Stimulated activated CD4-positive, alpha-beta T cell treated with anti-CD3 and anti-CD28 coated beads, Interleukin-15, amount 100 ng/mL, for 24 hours (primary cell): ENCODE measurements at places on chromosomes 6 and 20.

DNA sequence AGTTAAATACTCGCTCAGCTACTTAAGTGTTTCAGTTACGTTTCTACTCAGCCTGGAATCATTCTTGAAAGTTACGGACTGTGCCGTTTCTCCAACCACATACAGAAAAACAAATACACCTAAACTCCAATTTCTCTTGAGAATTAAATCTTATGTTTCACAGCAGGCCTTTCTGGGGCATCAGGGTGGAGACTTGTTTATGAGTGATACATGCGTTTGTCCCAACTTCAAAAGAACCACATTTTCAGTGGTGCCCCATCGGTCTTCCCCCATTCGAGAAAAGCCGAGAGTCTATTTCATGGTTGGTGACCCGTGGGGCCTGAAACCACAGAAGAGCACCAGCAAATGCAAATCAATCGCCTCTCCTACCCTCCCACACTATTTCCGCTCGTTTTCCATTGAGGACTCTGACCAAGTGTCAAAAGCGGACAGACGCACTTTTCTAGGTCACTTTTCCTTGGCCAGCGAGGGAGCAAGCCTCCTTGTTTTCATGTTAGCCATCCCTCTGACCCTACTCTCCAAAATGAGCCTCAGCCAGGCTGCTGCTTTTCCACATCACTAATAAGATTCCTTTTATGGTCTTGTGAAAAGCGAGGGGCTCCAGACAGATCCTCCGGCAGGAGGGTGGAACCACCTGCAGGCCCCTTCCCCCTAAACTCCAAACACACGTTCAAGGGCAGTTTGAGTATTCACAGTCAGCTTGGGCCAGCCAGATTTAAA, 3.1 kb downstream of the JAG1 start:
- DNase-seq, result no peak

GRCh38 chr6:52839124-52840055, 1.2 kb downstream of the GSTA5 start:
- DNase-seq, result peak; percentile 57

GRCh38 chr20:37235065-37235464, 26.5 kb downstream of the GHRH start:
- no peak for DNase-seq

- no peak for DNase-seq
Observed at GRCh38 chr6:163786995-163787671, 372.6 kb downstream of the QKI start.

- no peak for DNase-seq
Observed at GRCh38 chr20:50471231-50471630, 39.0 kb upstream of the PTPN1 start.

DNA sequence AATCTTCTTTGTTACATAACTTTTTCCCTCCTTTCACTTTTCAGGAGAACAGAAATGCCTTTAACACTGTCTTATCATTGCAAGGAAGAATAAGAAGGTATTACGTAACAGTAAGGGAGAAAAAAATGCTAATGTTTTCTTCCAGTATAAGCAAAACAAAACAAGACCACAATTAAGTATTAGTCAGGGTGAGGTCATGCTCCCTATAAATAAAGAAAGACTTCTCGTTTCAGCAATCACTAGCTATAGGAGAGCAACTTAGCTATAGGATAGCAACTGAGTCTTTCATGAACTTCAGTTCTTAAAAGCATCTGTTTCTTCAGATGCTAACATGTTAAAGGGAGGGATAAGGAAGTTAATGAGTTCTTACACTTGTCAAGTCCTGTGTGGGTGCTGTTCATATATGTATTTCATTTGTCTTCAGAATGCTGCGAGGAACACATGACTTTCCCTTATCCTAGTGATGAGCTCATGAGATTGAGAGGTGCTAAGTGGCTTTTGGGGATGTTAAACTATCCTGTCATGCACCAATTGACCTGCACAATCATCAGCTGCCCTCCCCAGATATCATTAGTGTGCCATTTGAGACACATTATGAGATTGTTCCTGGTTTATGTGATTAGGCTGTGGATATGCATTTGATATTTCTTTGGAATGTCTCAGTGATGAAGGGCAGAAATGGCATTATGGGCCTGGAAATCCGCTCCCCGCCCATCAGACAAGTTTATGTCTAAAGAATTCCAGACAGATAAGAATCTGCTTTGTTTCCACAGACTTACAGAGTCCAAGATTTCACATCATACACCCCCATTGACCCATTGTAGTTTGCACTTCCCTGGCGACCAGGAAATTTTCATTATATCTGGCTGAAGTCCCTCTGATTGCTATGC, 37.5 kb downstream of the LAMA4 start:
- no peak for DNase-seq

- DNase-seq, result no peak
Observed at GRCh38 chr20:10309326-10309725, 90.7 kb downstream of the SNAP25 start.

GRCh38 chr6:128964233-128964755, 81.4 kb downstream of the LAMA2 start:
- no peak for DNase-seq

DNA sequence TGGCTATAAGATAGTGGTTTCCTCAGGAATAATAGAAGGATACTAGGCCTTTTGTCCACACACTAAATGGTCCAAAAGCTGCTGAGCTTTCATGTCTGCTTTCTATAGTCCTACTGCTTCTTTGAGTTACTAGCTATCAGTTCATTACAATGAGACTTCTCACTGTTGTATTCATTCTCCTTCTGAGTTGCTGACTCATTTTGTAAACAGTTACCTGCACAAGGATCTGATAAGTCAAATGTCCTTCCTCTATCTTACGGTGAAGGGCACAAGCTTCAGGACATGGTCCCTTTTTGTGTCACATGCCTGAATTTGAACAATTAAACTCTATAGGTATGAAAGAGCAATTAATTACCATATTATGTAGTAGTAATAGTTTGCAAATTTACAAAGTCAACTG, 90.5 kb downstream of the MAN1A1 start:
- DNase-seq, result no peak

GRCh38 chr6:116492331-116493067, 18.9 kb upstream of the CALHM5 start:
- DNase-seq, result no peak

- DNase-seq, result no peak
Observed at GRCh38 chr6:107401573-107401972, 57.8 kb downstream of the PDSS2 start.

GRCh38 chr6:44931385-44931784, 396.7 kb upstream of the RUNX2 start:
- DNase-seq, result no peak

DNA sequence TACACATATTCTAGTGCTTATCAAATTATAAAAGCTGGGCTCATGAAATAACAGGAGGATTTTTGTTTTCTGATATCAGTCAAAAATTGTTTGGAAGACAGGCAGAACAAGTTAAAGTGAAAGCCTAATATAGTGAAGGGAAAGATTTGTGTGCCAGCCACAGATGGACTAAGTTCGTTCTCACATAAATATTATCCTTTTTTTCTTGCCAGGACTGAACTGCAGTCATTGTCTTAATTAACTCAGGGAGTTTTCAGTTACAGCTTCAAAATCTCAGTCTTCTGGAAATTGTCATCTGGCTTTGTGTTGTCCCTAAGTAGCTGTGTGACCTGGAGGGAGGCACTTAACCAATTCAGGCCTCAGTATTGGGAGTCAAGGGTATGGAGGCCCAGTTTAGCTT, 40.7 kb downstream of the PLCB4 start:
- no peak for DNase-seq

DNA sequence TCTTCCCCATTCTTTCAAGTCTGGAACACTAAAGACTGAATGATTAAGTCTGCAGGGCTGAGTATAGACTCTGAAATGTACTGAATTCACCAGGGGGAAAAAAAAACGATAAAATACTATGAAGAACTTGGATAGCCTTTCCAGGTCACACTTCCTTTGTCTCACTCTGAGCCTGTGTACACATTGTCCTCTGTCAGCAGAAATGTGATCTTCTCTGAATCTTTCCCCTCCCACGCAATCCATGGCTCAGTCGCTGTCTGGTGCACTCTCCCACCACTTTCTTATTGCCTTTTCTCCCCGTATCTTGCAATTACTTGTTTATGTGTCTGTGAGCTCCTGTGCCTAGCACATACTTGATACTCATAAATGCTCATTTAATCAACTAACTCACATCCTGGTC, 212.6 kb upstream of the RSPO3 start:
- no peak for DNase-seq

DNA sequence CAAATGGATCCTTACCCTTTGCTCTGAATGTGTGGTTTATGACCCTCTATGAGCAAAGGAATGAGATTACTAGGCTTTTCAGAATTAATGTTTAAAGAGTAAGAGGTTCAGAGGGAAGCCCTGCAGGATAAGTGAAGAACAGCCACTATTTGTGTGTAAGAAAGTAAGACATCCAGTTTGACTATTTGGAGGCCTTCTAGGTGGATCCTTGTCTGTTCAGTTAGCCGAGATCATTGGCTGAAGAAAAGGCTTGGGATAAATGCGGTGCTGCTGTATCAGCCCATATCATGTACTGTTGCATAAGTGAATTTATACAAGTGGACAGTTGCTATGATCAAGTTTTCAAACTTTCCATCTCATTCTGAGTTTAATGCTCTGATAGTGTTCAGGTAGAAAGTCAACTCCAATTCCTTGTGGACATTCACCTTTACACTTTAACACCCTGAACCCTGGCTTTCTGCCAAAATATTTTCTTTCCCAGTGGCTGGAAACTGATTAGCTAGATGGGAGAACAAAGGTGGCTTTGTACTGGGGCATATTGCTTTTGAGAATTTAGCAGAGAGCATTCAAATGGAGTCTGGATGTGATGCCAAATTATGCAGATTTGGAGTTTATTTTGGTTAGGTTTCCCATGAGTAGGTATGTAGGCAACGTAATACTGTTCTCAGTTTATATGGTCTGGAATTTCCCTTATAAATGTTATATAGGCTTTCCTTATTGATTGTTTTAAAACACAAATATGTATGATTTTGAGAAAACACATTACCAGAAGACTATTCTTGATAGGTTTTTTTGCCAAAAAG, 15.0 kb downstream of the PARD6B start:
- no peak for DNase-seq

- no peak for DNase-seq
Observed at GRCh38 chr20:33601861-33602260, 60.3 kb upstream of the C20orf144 start.

DNA sequence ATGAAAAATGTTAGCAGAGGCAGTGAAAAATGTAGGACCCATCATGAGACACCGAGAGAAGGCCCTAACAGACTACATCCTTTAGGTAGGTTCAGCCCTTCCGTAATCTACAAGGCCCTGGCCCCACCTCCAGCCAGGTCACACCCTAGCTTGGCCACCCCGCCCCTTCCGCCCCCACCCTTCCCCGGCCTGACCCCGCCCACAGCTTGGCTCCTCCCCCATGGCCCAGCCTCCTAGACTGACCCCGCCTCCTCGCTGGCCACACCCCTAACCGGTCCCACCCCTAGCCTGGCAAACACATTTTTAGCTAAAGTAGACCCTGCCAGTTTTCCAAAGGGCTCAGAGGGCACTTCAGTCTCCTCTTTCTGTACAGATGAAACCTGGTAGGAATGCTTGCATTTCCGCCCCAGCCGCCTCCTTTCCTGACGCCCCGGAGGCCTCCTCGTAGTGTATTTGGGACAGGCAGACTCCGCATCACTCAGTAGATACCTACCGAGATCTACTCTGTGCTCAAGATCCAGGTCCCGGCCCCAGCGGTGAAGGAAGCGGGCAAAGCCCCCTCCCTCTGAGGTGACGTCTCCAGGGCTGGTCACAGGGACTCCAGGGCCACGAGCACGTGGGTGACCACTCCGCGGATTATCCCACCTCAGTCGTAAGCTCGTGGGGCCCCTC, 443.5 kb downstream of the PREX1 start:
- DNase-seq, result peak; percentile 36

GRCh38 chr20:825710-826421, 7.6 kb upstream of the FAM110A start:
- no peak for DNase-seq

GRCh38 chr6:32131439-32131948, 1.4 kb upstream of the FKBPL start:
- DNase-seq, result no peak

DNA sequence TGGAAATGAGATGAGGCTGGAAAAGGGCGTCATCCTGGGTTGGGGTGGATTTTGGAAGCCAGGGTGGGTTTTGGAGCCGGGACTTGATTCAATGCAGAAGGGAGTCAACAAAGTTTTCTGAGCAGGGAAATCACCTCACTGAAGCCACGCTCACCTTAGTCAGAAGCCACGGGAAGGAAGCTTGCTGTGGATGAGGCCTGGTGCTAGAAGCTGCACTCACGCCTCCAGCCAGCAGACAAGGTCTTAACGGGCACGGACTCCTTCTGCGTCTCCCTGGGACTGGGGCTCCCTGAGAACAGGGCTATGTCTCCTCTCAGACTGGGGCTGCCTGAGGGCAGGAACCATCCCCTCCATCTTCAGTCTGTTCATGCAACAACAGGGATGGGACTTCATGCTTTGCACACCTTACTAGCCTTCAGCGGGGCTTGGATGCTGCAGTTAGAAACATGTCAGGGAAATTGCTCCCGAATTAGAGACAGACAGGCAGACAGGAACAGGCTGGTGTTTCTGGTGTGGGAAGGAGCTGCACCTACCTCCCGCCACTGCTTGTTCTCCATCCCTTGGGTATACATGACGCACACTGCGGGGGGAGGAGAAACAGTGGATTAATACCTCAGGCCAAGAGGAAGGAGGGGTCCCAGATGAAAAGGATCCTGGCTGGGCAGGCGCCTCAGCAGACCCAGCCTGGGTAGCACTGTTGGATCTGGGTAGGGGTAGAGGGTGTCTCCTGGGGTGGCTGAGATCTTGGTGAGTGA, 17.5 kb downstream of the CPNE5 start:
- no peak for DNase-seq

DNA sequence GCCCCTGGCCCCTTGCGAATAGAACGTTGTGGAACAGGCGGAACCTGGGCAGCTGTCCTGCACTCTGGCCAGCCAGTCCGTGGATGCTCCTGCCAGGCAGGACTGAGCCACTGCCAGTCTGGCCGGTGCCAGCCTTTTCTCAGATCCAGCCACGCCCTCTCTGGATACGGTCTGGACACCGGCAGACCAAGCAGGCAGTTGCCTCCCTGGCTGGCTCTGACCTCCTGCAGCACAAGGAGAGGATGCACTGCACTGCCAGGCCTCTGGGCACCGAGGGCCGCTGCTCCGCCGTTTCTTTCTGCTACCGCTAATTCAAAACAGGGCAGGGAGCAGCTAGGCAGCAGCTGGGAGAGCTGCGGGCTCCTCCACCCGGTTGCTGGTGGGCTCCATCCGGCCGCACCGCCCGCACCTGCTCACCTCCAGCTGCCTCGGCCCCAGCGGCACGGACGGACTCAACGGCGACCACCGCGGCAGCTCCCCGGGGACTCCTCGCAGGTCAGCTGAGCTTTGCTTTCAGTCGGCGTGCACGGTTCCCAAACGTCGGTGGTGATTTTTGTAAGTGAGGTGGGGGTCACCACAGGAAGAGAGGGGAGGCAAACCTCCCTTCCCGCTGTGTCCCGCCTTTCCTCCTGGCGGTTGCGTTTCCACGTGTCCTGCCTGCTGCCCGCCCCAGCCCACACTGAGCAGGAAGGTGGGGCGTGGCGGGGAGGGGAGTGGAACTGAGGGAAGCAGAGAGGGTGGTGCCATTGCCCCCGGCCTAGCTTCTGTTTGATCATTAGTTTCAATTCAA, 30.3 kb upstream of the AFDN start:
- DNase-seq, result no peak
